ENCODE measurements at places on chromosomes 16 and 17.

DNA sequence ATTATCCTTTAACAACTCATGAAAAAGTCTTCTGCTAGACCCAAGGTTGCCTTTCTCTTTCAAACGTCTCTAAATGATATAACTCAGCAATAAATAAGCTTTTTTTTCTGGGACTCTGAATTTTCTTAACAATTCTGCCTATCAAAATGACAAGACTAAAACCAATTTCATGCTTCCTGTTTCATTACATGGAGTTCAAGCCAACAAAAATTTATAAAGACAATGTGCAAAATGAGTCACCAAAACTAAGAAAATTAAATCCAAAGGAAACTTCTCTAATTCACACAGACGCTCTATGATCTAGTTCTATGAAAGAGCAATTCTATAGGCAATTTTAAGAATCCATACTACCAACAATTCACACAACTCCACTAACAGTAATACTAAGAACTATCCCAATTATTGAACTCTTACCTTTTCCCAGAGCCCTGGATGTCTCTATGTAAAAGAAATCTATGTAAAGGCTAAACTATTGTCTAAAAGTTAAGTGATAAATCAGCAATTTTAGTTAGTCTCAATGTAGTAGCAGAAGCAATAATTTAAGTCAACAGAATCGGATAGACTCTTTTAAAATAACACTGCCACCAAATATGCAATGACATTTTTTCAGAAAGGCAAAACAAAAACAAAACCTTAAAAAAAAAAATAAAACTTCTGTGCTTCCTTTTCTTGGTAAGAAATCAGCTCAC is 44.2 kb downstream of the ZZEF1 start:
- DNase-seq: no peak

DNA sequence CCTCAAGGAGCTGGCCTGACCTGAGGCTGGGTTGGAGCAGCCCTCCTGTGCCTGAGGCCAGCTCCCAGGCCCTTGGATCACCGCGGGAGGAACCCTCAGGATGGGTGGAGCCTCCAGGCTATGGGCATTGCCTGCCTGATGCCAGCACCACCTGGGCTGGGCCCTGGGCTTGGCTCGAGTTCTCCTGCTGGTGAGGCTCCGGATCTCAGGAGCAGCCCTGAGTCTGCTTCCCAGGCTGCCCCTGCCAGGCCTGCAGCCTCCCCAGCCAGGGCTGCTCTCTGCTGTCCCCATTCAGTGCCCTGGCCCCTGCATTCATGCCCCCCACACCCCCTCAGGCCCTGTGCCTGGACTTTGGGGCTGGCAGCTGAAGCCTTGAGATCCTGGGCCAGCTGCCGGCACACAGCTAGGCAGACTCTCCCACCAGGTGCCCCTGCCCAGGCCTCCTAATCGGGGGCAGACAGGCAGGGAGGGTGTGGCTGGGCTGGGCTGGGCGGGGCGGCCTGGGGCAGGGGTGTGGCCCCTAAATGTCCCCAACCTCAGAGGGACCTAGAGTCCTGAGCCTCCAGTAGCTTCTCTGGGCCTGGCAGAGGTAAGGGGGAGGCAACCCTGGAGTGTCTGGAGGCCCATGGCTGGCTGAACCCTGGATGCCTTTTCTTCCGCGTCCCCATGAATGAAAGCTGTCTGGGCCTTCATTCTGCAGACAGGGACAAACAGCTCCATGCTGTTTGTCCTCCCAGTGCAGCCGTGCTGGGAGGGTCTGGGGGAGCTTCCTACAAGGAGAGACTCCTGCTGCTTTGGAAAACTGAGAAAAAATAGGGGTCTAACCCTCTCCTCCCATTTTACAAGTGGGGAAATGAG is 1.1 kb upstream of the PIGQ start:
- DNase-seq: no peak

DNA sequence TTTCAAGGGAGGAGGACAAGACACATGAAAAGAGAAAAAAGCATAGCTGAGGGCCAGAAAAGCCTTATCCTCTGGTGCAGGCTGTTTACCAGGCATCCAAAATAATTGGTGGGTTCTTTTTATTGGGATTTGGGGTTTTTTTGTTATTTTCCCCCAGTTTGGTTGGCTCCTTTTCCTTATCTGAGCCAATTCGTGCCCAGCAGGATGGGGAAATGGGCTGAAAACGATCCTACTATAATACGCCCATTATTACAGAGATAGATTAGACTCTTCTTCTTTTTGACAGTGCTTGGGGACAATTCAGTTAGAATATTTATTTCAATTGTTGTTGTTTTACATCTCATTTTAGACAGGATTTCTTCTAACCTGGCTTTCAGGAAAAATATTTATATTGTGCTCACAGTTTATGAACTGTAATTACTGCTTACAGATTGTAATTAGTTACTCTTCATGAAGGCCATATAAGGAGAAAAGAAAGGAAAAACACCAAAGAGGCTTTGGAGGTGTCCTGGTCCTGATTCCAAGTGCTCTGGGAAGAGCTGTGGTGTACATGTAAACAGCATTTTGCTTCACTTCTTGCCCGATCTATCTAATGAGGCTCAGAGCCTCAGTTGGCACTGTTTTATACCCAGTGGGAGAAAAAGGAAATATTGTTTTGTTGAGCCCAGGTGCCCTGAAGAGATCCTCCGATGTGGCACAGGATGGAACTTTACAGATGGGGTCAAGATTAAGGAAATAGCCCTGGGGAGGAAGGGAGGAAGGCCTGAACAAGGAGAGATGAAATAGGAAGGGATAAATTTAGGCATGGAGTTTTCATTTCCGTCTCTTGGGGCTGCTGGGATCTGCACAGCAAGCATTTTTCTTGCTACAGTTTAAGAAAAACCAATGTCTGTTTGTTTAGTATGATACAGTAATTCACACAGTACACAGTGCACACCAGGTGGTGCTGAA is 611 bp upstream of the ANKRD40 start:
- DNase-seq: no peak

DNA sequence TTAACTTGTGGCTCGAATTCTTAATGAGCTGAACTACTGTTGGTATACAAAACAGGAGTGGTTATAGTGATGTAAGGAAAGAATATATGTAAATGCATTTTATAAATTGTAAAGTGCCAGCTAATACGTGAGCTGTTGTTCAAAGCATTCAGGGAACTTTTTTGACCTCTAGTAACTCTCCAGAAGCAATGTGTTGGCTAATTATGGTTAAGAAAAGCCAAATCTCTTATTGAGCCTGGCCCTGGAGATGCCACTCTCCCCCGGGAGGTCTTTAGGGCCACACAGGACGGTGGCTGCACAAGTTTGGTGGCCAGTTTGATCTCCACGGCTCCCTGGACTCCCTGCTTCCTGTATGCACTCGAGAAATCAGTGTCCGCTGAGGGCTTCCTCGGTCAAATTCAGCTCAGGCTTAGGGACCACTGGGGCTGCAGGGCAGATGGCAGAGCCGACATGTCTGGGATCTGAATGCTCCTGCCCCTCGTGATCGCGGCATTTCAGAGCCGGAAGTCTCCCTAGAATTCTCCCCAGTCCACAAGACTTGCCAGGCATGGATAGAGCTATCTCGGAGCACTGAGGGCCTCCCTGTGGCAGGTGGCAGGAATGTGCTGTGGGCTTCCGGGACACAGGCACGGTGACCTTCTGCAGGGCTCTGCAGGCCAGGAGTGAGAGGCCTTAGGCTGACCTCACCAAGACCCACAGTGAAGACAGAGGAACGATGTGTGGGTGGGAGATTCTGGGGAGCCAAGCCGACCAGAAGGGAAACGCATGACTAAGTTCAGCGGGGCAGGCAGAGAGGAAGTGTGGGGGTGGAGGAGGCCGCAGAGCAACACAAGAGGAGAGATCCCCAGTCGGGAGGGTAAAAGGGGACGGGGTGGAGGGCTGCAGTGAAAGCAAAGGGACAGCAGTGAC is 18.6 kb upstream of the PITPNM3 start:
- no peak for DNase-seq

DNA sequence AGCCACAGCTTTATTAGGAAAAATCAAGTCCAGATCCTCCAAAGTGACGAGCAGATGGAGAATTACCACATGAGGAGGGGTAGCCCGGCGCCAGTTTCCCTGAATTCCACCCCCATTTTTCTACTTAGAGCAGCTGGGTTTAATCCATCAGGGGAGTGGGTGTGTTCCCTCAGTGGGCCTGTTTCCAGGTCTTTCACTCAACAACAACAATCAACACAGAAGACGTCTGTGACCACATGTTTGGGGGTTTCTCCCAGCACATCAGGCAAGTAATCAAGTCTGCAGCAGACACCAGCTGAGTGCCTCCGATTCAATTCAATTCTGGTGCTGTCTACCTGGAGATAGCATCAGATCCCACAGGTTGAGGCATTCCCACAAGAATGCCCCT is 6.8 kb downstream of the SLC6A2 start:
- no peak for DNase-seq

DNA sequence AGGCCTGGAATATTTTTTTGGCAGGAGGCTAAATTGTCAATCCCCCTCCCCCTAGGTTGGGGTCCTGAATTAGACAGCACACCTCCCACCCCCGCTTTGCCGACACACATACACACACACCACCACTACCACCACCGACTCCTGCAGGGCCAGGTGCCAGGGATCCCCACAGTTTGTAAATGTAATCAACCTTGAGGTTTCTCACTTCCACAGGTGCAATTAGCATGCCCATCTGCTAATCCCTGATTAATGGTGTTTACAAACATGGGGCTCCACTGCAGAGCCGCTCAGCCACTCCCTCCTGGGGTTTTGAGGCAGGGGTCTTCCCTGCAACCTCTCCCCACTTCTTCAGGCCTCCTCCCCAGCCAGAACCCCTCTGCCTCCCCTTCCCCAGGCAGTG is 11.8 kb downstream of the MRM1 start:
- DNase-seq: no peak

DNA sequence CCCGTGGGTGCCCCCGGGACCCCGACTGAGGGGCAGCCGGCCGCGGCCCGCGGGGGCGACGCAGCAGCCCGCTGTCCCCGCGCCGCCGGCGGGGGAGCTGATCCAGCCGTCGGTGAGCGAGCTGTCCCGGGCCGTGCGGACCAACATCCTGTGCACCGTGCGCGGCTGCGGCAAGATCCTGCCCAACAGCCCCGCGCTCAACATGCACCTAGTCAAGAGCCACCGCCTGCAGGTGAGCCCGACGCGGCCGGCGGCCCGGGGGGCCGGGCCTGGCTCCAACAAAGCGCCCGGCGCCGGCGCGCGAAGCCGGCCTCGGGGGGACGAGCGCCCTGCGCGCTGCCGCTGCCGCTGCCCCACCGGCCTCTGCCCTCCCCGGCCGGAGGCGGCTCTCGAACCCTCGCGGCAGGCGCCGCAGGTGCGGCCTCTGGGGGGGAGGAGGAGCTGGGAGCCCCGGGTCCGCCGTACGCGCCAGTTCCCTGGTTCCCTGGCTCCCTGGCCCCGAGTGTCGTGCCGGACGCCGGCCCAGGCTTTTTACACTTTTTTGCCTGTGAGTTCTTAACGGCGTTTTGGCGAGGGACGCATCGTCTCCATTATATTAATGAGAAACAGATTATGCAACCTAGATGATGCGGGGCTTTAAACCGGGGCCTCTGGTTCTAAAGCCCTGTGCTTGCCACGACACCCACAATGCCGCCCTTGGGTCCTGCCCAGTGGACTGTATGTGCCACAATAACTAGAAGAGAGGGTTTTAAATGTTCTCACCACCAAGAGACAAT is 521 bp downstream of the ATMIN start:
- peak; percentile 45 for DNase-seq

DNA sequence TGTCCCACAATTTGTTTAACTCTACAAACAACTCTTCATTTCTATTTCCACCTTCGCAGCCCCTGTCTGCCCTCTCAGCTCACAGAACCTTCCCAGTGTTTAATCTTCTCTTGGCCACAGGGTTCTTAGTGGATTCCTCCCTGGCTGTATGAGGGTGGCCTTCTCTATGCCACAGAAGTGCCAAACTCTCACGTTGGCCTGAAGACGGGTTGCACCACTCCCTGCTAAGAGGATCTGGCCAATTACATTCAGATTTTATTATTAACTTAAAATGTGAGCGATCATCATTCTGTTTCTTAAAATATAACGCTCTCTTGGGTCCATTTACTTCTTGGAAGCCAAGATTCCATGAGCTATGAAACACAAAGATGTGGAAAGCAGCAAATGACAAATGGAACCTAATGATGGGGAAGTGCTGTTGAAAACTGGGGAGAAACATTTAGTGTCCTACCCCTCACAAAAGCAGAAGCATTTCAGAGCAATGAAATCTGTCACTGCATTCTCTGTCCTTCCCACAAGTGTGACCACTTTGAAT is 91.3 kb upstream of the NOG start:
- no peak for DNase-seq

DNA sequence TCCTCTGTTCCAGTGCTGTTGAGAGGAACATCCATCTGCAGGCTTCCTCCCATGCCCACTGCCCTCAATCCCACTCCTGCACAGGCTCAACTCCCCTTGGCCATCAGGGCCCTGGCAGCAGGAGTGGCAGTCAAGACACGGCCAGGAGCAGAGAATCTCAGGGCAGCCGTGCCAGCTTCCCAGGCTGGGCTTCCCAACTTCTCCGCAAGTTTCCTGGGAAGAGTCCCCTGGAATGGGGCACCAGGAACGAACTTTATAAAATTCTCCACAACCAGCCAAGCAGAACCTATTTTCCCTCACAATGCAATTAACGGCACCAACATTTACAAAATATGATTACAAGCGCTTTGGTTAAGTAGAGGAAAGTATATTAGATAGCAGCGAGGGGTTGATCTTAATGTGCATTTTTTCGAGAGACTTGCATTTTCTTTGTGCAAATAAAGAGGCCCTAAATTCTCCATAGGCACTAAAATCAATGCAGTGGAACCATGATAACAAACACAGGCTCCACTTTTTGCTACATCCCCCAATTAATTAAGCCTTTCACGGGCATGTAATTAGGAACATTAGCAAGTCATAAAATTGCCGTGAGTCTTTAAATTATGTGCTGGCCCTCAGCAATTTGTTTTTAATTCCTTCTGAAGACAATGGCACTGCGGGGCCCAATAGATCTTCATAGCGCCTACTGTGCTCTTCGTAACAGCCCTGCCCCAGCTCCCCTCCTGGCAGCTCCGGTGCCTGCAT is 99.9 kb upstream of the LHX1 start:
- DNase-seq: no peak

GRCh38 chr17:41810659-41811548 is 845 bp downstream of the P3H4 start:
- DNase-seq: no peak

DNA sequence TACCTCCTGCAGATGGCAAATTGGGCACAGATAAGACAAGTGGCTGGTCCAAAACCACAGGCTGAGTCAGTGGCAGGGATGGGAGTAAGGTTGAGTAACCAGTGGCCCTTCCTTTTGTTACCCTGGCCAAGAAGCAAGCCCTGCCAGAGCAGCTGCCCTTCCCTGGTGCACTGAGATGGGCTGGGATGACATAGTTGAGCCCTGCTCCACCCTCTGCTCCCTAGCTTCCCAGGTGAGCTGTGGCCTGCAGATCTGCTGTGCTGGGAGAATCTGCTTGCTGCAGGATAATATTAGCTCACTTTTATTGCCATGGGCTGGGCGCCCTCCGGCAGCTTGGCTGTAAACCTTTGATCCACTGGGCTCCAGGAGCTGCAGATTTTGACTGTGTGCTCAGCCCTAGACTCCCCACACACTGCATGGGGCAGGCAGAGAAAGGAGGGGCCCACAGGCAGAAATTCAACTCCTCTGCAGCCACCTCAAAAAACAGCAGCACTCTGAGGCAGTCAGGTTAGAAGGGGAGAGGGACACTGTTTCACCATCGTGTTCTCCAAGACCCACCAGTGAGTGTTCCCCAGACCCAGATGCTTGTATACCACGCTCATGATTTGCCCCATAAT is 101.8 kb downstream of the CBLN1 start:
- DNase-seq: no peak

- no peak for DNase-seq
Measured at GRCh38 chr16:3729161-3730112, 12.1 kb upstream of the TRAP1 start.

- DNase-seq: no peak
Measured at GRCh38 chr17:70102531-70102930, 27.5 kb downstream of the KCNJ16 start.

- DNase-seq: no peak
Measured at GRCh38 chr17:19346351-19347255, 15.9 kb downstream of the B9D1 start.

Data from activated gamma-delta T cell (primary cell).